ENCODE measurements at places on chromosomes 4 and X.

DNA sequence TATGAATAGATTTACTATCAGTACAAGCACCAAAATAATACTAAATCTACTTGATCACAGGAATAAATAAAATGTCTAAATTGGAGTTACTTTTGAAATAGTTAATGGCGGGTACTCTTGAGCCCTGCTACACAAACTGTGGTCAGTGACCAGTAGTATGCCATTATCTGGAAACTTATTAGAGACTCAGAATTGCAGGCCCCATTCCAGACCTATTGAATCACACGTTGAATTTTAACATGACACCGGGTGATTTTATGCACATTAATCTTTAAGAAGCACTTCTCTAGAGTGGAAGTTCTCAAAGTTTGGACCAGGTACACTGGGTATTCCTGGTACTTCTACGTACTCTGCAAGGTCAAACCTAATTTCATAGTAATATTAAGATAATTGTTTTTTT, 660.0 kb upstream of the POU3F4 start:
- no peak for DNase-seq

GRCh38 chrX:2781698-2782097, 29.9 kb downstream of the XG start:
- DNase-seq, result no peak

- no peak for DNase-seq
Observed at GRCh38 chrX:153999359-154000037, 20.2 kb downstream of the IRAK1 start.

DNA sequence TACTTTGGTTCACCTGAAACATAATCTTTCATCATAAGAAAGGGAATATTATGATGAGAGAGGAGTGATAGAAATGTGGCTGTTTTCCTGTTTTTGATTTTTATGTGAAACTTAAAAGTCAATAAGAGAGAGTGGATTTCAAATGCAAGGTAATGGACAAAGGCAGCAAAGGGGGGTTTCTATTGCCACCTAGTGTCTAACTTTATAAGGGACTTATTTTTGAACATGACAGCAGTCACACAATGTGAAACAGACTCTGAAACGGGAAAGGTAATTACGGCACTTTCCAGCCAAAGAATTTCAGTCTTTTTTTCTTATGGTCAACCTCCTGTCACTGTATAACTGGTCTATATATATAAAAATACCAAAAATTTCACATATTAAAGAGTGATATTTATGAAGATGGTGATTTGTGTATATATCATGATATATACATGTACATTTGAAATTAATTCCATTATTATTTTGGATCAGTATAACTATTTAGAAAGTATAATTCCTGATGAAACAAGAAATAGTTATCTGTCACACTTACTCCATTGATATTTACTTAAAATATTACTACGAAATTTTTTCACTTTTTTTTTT, 127.1 kb downstream of the FBXO8 start:
- DNase-seq, result no peak

- no peak for DNase-seq
Observed at GRCh38 chrX:108312011-108312410, 126.2 kb downstream of the COL4A6 start.

DNA sequence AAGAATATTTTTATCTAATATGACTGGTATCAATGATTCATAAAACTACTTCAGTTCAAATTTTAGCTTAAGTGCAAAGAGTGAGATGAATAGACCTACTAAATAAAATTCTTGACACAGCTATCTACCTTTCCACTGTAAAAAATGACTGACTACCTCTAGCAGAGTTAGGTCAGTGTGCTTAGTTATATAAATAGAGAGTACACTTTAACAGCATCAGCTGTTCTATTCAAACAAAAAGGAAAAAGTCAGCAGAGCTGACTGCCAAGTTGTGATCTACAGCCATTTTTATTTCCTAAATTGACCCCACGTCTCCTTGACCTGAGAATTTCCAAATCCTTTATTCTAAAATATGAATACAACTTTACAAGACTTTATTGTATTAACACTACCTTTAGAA, 262.4 kb downstream of the CAMK2D start:
- DNase-seq, result no peak

Data from stimulated activated CD8-positive, alpha-beta memory T cell treated with anti-CD3 and anti-CD28 coated beads, Interleukin-7, amount 100 ng/mL, for 1 hour (primary cell).